ENCODE measurements at places on chromosomes 1 and 21.
A peak's percentile ranks its signal among the peaks of the same experiment; 100 is the strongest.

DNA sequence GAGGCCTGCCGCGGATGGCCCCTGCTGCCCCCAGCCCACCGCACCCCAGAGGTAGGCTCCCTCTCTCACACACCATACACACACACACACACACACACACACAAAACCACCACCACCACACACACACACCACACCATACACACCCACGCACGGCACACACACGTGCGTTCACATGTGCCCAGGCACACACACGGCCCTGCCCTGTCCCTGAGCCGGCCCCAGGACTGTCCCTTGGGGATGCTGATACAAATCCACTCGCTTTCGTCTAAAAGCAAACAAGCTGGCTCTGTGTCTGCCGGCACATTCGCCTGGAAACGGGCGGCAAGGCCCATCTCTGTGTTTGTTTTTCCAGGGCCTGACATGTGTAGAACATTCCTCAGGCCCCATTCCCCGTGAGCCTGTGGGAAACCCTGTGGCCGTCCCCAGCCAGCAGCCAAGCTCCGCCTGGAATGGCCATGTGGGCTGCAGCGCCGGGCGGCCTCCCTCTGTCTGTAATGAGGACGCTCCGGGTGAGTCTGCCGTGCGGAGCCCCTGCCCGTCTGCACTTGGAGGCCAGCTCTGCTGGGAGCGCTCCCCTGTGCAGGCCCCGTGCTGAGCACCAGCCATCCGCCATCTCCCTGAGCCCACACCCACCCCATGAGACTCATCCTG is 67.4 kb downstream of the DMRTB1 start:
- DNase-seq = no peak

GRCh38 chr1:26790551-26790953 is 2.8 kb downstream of the PIGV start:
- peak; percentile 37 for DNase-seq

- DNase-seq = no peak
Observed at GRCh38 chr1:182699393-182700350, 15.3 kb upstream of the RGS8 start.

GRCh38 chr1:158011714-158012113 is 18.3 kb downstream of the KIRREL1 start:
- DNase-seq = no peak

- DNase-seq = no peak
Observed at GRCh38 chr1:113073479-113073950, 517 bp downstream of the LRIG2 start.

DNA sequence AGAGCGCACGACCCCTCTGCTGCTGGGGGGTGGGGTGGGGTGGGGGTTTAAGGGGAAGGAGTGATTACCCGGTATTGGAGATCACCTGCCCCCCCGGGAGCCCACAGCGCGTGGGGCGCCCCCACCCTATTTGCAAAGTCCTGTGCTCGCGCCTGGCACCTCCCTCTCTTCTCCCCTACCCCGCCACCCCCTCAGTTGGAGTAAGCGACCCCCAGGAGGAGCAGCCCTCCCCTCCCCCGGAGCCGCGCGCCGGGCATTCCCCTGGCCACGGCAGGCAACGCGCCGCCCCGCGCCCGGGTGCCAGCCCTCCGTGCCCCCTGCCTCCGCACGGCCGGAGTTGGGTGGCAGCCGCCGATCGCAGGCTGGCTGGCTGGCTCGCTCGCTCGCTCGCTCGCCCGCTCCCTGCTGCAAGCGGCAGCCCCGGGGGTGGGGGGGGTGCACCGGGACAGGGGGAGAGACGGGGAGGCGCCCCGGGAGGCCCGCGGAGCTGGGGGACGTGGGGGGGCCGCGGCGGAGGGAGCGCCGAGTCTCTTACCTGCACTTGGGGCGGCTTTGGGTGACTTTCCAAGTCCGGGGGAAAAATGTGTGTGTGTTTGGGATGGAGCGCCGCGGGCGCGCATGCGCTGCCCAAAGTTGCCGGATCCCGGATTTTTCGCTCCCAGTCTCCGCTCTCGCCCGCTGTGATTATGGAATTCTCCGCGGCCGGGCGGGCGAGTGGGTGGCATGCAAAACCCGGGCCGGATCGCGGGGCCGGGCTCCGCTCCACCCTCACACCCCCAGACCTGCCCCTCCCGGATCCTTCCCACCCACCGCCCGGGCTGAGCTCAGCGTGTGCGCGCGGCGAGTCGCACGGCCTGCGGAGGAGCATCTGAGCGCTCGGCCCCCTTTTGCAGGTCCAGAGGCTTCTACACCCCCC is at the start of gene CASZ1:
CASZ1 (minus strand) TSS at position 618 of the 916 bp plus-strand sequence. CDS start 102,757 bp downstream, outside the sequence.
- no peak for DNase-seq

DNA sequence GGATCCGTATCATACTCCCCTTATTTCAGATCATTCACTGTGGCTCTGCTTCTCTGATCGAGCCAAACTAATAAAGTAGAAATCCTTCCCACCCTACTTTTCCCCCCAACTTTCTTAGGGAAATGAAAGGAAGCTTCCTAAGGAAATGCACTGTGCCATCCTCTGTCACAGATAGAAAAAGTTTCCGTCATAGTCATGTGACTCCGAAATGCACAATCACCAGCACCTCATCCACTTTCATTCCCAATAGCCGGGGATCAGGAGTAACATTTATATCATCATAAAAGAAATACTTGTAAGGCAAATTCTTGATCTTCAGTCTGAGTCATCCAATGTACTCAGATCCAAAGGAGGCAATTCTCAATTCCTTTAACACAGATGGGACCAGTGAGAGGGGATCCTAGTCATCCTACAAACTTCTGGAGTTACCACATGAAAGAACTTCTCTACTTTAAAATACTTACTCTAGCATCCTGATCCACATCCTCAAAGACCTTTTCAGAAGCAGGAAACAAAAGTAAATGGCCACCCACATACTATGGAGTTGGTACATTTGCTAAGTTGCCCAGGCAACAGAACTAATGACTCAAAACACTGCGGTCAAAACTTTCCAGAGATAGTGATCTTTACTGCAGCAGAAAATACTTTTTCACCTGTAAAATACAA is 97.8 kb upstream of the ZC3H11B start:
- no peak for DNase-seq

- no peak for DNase-seq
Observed at GRCh38 chr1:225999912-226000337, 782 bp upstream of the SDE2 start.

DNA sequence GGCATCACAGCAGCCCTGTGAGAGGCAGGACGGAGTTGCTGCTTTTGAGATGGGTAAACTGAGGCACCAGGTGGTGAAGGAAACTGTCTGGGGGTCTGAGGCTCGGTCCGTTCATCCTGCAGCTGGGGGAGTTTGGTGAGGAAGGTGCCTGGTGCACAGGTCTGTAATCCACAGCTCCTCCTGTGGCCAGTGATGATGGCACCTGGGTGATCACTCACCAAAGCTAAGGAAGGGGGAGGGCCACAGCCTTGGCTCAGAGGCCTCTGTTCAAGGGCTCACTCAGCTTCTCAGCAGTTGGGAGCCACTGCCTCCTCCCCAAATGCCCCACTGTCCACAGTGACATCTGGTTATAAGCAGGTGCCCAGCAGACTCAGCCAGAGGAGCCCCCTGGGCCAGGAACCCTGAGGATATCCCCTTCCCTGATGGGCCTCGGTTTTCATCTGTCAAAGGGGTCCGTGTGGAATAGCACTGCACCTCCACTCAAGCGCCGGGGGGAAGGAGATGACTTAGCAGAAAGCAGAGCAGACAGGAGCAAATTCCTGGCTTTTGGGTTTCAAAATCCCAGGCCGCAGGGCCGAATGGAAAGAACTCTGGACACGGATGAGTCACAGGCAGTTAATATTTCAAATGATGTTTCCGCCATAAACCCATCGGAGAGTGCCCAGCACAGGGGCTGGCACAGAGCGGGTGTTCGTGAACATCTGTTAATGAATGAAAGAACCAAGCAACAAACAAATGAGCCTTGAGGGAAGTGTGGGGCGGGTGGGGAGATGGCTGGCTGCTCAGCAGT is 82.8 kb downstream of the DMRTB1 start:
- no peak for DNase-seq

- no peak for DNase-seq
Observed at GRCh38 chr21:32425628-32426027, 13.1 kb downstream of the EVA1C start.

GRCh38 chr1:26280333-26281042 is 602 bp downstream of the SH3BGRL3 start:
- peak; percentile 52 for DNase-seq

- DNase-seq = no peak
Observed at GRCh38 chr1:183278739-183279591, 92.9 kb downstream of the LAMC2 start.

GRCh38 chr1:212782422-212783154 is 9.0 kb downstream of the NSL1 start:
- DNase-seq = no peak

- no peak for DNase-seq
Observed at GRCh38 chr1:19070197-19070651, 113.7 kb upstream of the IFFO2 start.

GRCh38 chr21:26169061-26169610 is 1.4 kb downstream of the APP start:
- peak; percentile 39 for DNase-seq

DNA sequence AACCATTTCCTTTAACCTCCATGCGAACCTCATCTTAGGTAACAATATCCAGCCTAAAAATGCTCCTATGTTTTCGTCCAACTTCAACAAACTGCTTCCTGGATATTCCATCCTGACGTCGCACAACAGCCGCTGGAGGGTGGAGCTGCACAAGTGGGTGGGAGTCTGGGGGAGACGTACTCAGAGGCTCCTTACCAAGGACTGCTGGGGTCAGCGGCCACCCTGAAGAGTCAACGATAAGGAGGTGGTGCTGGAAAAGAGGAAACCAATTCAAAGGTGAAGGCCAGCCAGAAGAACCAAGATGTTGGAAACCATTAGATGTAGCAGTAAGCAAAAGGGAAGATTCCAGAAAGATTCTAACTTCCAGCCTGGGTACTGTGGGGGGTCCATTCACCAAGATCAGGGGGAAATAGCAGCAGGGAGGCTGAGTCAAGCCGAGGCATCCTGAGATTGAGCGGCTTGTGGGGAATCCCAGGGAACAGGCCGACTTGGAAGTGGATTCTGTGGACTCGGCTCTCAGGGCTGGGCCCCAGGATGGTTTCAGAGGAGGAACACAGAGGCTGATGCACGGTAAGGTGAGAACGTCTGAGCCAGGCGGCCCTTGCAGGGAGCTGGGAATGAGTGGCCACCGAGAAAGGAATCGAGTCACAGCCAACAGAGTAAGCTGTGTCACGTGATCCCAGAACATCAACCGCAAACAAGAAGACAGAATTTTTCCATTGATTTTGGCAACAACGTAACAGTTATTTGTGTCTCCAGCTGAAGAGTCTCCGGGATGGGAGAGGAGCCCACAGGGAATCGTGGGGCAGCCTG is 375.7 kb downstream of the NPHP4 start:
- DNase-seq = no peak

DNA sequence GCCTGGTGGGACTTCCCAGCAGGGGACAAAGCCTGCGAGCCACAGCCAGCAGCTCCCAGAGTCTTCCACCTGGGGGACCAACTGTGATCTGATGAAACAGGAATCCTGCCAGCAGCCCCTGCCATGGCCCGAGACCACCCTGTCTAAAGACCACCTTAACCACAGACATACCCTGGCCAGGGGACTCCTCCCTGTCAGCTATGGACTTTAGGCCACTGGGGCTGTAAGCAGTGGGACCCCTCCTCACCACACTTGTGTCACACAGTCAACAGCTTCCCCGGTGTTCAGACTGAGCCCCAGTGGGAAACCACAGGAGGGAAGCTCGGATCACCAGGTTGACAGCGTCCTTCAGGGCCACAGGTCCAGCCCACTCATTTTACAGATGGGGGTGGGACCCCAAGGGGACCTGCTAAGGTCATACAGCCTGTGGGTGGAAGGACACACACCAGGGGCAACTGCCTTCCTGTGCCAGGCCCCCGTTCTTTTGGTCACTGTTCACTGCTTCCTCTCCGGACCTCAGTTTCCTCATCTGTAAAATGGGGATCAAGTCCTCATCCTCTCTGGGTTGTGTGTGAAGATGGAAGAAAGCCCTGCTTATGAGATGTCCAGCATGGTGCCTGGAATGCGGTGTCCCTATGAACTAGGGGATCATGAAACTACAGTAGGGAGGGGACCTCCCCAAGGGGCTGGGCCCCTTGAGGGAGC is 11.4 kb downstream of the EPHA2 start:
- no peak for DNase-seq

- no peak for DNase-seq
Observed at GRCh38 chr1:46341222-46342083, 846 bp downstream of the NSUN4 start.

- peak; percentile 26 for DNase-seq
Observed at GRCh38 chr1:39490596-39491145, 765 bp upstream of the BMP8A start.

DNA sequence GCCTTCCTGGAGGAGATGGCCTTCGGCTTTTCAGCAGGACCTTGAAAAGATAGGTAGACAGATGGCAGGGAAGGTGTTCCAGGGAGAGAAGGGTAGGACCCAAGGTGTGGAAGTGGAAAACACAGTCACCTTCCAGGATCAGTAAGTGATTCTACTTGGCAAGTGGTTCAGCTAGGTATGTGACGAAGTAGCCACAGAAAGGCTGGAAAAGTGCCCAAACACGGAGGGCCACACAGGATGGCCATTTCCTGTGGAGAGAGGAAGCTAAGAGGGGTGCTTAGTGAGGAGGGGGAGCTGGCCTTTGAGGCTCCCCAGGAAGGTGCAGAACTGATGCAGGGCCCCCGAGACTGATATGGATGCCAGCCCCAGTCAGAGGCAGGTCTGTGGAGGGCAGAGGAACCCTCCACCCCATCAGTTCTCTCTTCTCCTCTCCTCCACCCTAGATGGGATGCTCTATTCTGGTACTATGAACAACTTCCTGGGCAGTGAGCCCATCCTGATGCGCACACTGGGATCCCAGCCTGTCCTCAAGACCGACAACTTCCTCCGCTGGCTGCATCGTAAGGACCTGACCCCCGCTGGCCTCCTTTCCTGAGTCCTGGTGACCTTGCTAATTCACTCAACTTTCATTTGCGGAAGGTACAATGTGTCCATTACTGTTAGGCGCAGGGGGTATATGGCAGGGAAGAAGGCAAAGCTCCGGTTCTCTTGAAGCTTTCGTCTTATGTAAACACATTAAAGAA is 6.8 kb downstream of the SEMA4A start:
- DNase-seq = no peak

DNA sequence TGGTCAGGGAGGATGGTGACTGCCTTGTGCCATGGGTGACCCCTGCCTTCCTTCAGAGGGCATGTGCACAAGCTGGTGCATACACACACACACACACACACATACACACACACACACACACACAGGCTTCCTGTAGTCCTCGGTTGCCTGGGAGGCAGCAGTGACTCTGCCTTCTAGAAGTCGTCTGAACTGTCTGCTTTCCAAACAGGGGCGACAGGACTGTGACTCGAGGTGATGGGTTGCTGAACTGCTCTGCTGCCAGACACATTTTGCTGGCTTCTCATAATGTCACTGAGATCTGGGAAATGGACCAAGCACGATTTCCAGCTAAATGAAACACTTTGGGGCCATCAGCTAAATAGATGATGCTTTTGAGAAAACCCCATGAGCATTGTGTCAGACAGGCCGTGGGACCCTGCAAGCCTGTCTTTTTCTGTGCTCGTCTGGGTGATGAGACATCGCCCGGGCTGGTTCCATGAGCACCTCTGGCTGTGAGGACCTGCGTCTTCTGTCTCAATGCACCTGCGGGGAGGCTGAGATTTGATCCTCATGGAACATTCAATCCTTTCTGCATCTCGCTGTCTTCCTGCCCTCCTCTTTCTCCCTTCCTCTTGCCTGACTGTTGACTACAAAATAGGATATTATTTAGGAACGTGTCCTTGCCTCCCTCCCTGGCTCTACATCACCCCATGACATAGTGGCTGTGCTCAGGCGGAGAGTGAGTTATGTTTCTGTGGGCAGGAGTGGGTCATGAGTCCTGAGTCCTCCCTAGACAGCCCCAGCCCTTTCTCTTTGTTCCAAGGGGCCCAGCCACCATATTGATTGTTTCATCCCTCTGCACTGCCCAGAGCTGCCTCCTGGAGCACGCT is 436.8 kb downstream of the CAMTA1 start:
- DNase-seq = no peak

GRCh38 chr21:41427556-41427955 is 1.5 kb downstream of the MX1 start:
- no peak for DNase-seq
